ENCODE measurements at places on chromosomes 2 and 18. TPM values are rescaled to one million over a fixed set of nuclear protein-coding genes. Genes with fewer than 3 reads are reported as not detected.

The ORMDL1 gene
- total RNA-seq = 44.7 TPM

The STAT4 gene
- 2.0 TPM for total RNA-seq

The TAF4B gene
- total RNA-seq = 1.9 TPM

The NT5DC4 gene
- total RNA-seq = not detected

The HJURP gene
- 2.4 TPM for total RNA-seq

The SGPP2 gene
- not detected for total RNA-seq

The TTC39C gene
- total RNA-seq = 27.5 TPM

The TUBB8B gene
- not detected for total RNA-seq

The CCDC85A gene
- 0.09 TPM for total RNA-seq

The RMND5A gene
- total RNA-seq = 20.8 TPM

The AGXT gene
- total RNA-seq = not detected

The SERPINB13 gene
- not detected for total RNA-seq

The FOXD4L1 gene
- 0.09 TPM for total RNA-seq

The ASTL gene
- total RNA-seq = not detected

The C2orf92 gene
- total RNA-seq = 1.5 TPM

The GAL3ST2 gene
- total RNA-seq = 0.18 TPM

The ADAM23 gene
- 8.2 TPM for total RNA-seq

The CFAP53 gene
- total RNA-seq = 0.71 TPM

All from smooth muscle cell of bladder (primary cell).